ENCODE measurements at places on chromosomes 5 and 9.

DNA sequence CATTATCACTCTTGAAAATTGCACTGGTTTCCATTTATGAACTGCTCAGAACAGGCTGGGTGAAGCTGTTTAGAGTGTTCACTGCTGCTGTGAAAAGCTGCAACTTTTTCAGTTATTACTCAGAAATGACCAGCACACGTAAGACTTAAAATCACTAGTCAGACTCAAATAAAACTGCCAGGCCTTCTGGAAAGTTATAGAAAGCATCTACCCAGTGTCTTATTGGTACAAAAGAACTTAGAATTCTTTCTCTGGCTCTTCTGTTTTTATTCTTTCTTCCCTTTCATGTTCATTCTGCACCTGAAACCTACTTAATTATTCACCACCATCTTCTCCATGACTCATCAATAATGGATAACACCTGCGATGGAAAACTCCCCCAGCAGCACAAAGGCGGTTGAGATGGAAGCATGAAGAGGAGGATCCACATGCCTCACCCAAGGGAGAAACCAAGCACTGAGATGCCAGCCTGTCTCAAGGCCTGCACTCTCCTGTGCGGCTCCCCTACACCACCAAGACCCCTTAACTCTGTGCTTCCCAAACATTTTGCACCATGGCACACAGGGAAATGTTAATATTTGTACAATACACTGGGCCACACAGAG is 171.9 kb downstream of the ENTREP1 start:
- ATAC-seq, result no peak

DNA sequence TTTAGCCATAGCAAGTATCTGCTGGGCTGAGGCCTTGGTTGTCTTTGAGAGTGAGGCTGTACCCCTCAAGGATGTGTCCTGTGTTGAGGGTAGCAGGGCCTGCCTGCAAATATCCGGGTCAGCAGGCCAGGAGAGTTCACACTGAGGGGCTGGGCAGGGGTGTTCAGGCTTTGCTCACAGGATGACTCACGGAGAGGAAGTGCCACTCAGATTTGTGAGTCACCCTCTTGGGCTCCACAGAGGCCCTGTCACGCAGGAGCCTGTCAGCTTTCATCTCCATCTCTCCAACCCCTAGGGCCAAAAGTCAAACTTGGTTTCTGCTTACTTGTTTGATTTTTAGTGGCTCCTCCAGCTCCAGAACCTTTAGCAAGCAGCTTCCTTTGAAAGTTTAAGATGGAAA is 211.5 kb downstream of the SEC61B start:
- ATAC-seq, result peak; percentile 99

- no peak for ATAC-seq
Observed at GRCh38 chr5:18491349-18491748, 857.1 kb downstream of the TAF11L14 start.

DNA sequence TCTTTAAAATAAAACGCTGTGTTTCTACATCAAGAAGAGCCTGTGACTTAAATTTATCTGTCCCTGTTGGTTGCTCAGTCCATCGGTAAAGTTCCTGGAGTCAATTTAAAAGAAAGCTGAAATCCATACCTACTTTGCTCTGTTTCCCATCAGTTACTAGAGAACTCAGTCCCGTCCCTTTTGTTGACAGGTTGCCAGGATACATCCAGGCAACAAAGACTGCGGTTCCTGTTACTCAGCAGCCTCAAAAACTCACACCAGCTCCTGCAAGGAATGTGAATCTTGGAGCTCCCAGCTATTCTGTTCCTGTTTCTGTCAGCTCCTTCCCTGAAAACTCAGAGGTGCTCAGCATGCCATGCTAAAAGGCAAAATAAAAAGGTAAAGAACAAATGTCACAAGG is at the start of gene ZNF474:
ZNF474 (plus strand) TSS at position 241 of the 400 bp plus-strand sequence. CDS start 22,445 bp downstream, outside the sequence.
- peak; percentile 39 for ATAC-seq

DNA sequence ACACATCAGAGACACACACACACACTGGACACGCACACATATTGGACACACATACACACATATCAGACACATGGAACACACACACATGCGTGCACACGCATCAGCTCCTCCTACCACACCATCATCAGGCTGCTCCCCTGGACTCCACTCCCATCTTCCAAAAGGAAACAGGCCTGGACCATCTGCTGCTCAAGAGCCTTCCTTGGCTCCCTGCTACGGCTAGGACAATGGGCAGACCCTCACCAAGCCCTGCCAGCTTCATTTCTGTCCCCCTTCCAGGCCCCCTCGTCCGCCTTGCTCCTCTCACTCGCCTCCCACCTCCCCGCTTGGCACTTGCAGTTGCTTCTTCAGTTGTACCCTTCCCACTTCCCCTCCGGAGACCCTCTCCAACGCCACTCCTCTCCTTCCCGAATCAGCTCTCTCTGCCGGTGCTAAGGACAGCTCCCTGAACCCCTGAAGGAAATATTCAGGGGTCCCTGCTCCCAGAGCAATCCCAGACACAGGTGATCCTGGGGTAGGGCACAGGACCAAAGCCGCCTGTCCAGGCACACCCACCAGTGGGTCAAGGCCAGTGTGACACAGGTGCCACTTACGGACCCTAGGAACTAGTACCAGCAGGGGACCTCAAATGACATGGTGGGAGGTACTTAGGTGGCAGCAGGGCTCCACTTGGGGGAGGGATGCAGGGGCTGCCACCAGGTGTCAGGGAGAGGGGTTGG is 12.1 kb upstream of the LAMC3 start:
- no peak for ATAC-seq

GRCh38 chr9:95343725-95344287 is 26.3 kb upstream of the FANCC start:
- no peak for ATAC-seq

DNA sequence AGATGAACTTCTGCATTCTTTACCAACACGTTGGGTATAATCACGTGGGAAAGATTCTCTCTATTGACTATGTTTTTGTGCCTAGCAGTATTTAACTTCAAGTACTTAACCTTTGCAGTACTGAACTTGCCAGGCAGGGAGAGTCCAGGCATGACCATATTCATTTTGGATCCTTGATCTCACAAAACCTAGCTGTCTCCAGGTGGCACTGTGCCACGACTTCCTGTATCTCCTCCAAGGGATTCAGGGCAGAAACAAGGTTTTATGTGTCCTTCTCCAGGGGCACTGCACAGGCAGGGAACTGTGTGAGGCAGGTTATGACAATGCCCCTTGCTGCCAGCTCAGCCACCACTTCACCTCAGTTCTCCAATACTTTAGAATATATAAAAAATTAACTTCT is 11.7 kb upstream of the IFNA5 start:
- ATAC-seq, result no peak

DNA sequence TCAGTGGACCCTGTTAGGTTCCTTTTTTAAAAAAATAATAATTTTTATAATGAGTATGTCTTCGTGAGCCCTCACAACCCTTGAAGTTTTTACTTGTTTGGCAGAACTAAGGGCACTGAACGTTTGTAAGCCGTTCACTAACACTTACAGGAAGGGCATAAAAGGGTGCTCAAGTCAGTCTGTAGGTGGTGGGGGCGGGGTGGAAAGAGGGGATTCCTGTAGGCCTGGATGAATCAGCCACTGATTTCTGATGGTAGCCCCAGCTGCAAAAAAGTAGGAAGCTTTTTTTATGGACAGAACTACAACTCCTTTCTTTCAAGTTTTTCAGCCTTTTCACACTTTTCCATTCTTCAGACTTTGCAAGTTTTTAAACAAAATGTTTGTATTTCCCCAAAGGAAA is 35.8 kb downstream of the PIK3R1 start:
- no peak for ATAC-seq

GRCh38 chr9:124258607-124259157 is 933 bp downstream of the NEK6 start:
- ATAC-seq, result no peak

- no peak for ATAC-seq
Observed at GRCh38 chr9:135486267-135487065, 6.9 kb downstream of the PPP1R26 start.

DNA sequence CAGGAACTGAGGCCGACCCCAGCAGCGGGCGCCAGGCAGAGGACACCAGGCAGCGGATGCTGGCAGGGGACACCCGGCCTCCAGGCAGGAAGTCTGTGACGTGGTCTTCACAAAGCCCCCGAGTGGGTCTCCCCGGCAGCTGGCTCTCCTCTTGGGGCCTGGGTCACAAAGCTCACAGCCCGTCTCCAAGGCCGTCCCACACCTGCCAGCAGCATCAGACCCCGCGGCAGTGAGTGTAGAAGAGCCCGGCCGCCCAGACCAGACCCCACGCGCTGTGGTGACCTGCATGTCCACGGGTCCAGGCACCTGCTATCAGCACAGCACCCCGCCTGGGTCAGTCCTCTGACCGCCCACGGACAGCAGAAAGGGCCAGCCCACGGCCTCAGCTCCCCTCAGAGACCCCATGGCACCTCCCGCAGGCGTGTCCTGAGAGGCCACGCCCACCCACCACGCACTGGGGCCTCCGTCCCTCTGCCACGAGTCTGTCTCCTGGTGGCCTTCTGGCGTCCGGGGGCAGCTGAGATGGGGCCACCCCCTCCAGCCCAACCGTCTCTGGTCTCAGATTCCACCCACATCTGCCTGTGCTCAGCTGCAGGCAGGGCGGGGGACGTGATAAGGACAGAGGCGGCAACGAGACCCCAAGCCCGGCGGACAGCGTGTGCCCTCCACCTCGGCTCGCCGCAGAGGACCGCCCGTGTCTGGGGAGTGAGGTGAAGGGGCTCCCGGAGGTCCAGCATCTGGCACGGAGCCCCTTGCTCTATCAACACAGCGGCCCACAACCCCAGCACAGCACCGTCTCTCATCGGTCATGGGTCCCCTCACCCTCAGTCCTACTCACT is 34.2 kb downstream of the EXD3 start:
- ATAC-seq, result no peak

DNA sequence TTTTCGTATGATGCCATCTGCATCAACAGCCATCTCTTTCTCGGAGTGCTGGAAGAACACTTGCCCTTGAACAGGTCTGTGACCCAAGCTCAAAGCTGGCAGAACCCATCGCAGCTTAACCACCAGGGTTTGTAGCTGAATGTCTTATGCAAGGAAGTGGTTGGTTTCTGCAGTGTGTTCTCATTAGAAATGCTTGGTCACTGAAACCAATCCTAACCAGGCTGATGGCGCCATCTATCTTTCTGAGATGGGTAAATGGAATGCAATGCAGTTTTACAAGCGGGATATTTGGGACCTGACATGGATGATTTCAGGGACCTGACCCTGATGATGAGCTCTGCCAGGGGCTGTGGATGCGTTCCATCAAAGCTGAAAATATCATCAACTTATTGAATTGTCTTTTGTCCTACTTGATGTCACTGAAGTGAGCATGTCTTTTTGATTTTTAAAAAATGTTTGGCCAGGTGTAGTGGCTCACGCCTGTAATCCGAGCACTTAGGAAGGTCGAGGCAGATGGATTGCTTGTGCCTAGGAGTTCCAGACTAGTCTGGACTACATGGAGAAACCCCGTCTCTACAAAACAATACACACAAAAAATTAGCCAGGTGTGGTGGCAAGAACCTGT is 28.7 kb downstream of the DMRT3 start:
- peak; percentile 61 for ATAC-seq

GRCh38 chr5:20348321-20348720 is 360.3 kb upstream of the CDH18 start:
- ATAC-seq, result no peak

DNA sequence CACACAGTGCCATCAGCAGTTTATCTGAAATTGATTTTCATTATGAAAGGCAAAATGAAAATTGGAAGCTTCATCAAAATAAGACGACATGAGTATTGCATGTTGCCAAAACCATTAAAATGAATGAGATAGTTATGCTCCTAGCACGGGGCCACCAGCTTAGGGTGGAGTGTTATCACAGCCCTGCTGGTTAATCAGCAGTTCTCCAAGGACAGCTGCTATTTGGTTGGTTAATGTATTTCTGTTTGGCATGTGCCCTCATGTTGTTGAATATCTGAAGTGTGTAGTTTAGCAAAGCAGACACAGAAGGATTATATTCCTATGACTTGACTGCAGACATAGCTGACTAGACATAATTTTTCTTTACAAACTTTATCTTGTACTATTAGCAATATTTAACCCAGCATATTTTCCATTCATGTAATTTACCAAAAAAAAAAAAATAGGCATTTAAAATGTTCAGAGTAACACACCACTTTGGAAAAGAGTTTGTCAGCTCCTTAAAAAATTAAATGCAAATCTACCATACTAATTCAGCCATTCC is 98.6 kb upstream of the PIK3R1 start:
- ATAC-seq, result no peak

DNA sequence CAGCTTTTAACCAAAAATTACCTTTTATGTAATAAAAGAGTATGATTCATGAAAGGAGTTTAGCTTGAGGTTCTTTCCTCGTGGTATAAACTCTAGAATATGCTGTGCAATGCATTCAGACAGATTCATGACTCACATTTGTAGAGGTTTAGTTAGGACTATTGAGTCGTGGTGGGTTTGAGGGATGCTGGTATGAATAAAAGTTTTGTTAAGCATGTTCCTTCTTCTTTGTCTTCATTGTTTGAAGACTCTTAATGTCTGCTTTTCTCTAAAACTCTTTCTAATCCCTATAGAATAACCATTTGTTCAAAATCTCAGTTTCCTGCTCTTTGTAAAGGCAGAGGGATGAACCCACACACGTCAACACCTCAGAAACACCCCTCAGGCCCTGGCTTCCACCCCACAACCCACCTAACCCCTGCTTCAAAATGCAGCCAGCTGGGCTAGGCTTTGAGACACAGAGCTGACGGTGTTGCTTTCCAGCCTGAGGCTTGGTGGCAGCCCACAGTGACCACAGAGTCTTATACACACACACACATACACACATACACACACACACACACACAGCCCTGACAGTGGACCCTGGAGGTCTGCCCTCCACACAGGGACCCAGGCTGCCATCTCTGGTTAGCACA is 69.0 kb upstream of the IRX1 start:
- ATAC-seq, result no peak

DNA sequence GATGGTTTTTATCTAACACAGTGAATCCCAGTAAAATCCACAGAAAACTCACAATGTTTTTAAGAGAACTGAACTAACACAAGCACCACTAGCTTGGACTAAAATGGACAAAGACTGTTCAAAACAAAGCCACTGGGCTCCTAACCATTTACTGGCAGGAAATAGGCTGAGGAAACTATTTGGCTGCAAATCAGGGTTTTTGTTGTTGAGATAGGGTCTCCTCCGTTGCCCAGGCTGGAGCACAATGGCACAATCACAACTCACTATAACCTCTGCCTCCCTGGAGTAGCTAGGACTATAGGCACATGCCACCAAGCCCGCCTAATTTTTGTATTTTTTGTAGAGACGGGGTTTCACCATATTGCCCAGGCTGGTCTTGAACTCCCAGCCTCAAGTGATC is 99.7 kb downstream of the THBS4 start:
- no peak for ATAC-seq

DNA sequence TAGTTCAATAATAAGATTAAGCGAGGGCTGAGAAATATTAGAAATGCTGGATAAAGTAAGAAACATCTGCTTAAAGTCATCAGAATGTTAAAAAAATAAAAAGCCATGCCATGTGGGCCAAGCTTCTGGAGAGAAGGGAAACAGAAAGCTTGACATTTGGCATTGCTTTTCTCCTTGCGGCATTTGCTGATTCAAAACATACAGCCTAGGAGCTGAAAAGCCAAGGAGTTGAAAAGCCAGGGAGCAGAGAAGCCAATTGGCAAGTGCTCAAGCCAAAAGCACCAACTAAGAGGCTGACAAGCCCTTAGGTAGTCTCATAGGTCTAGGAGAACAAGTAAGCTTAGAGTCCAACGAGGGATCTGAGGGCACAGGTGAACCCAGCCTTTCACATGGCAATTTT is 754.3 kb downstream of the TLE4 start:
- no peak for ATAC-seq

Measured in esophagus mucosa (tissue), 1 donor.